ENCODE measurements at places on chromosomes 7 and 10.

- DNase-seq, result no peak
Measured at GRCh38 chr10:102211615-102212299, 14.3 kb upstream of the ELOVL3 start.

DNA sequence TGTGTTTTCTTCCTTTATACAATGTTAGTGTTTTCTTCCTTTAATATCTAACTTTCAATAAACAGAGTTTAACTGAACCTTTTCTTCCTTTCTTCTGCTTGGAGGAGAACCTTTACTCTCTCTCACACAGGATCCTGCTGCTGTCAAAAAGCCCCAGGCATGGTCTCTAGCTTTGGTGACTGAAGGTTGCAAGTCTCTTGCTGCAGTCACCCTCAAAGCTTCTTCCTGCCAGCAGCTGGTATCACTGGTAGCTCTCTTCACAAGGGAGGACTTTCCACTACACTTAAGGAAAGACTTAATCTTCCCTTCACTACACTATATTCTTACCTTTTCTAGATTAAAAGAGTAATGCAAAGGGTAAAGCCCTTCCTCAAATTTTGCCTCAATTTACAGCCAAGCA lies 153.4 kb downstream of the SGMS1 start:
- no peak for DNase-seq

GRCh38 chr10:49365275-49365674 lies 30.6 kb downstream of the DRGX start:
- no peak for DNase-seq

DNA sequence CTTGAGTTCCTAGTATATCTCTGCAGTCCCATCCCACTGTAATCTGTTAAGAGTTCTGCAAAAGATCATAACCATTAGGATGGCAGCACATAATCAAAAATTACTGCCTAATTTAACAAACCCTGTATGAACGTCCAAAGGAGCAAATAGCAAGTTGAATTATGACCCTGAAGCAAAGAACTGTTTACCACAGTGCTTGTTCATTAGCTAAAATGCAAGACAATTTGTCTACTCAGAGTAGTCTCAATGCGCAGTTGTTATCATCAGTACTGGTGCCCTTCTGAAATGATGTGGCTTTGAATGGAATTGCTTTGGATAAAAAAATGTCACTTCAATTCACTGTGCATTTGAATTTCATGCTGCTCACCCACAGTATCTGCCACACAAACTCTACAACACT lies 817.0 kb downstream of the SORCS1 start:
- no peak for DNase-seq

DNA sequence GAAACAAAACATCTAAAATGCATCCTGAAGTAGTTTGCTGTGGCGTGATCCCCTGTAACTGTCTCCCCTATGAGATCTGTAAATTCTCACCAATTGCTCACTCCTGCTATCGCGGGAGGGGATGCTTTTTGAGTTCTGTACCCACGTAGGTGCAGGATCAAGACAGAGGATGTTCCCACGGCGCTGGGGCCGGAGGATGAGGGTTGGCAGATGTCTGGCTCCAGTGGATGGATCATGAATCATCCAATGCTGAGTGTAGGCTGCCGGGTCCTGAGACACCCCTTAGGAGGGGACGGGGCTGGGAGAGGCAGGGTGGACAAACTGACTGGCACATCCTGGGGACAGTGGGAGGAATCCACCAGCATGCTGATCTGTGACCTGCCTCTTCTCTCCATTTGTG lies 224.4 kb downstream of the USP6NL start:
- DNase-seq, result no peak

GRCh38 chr10:128059266-128059981 lies 66.8 kb downstream of the MKI67 start:
- DNase-seq, result no peak
